ENCODE measurements at places on chromosomes 11 and 22.
A peak's percentile ranks its signal among the peaks of the same experiment; 100 is the strongest.

DNA sequence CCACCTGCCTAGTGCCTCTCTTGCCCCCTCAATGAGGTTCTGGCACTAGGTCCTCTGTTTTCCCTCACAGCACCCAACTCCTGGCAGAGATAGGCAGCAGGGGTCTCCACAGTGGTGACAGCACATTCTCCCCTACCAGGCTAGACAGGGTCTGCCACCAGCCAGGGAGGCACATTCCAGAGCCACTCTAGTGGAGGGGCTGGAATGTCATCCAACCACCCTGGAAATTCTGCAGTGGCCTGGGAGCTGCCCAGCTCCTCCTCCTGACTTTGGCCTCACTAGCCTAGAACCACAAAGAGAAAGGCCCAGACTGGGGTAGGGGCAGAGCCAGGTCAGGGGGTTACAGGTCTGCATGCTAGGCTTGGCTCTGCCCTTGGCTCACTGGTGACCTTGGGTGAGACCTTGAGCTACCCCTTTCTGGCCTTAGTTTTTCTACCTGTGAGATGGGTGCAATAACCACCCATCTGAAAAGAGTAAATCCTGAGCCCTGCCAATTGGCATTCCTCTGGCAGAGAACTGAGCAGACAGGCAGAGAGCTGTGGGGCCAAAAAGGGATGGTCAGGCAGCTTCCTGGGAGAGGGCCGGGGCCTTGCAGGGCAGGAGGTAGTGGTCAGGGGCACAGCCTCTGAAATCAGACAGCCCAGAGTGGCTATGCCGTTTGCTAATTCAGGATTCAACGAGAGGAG lies 7.1 kb downstream of the P2RY2 start:
- DNase-seq: no peak

DNA sequence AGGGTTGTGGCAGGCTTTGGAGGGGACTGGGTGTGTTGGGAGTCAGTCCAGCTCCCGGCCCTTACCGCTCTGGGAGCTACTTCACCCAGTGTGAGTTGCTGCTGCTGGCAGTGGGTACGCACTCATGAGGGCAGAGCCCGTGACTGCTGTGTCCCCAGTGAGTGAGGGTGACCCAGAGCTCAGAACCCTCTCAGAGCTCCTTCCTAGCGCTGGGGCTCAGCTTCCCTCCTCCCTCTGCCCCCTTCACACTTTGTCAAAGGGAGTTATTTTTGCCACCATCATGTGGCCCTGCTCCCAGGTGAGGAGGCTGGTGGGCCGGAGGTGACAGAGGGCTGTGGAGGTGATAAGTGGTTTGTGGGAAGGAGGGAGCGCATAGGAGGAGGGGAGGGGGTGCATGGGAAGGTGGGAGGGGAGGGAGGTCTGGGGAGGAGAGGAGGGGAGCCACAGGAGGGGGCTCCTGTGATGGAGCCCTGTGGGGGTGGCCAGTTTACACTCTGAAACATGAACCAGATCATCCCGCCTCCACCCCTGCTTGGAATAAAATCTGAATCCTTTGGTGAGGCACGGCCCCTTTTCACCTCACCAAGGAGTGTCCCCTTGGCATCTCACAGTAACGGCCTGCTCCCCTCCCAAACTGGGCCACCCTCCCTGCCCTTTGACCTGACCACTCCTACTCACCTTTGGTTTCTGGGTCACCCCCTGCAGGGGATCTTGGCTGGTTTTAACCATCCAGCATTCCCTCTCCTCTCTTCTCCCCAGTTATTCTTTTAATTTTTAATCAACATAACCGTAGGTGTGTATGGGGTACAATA lies 9.9 kb downstream of the NDUFV1 start:
- DNase-seq: no peak

- no peak for DNase-seq
These were observed 78.6 kb downstream of the ME3 start for GRCh38 chr11:86593833-86594232.

- DNase-seq: no peak
These were observed 151.7 kb downstream of the ATXN10 start for GRCh38 chr22:45823336-45823735.

- DNase-seq: no peak
These were observed 662 bp downstream of the MUC5B start for GRCh38 chr11:1223346-1224110.

DNA sequence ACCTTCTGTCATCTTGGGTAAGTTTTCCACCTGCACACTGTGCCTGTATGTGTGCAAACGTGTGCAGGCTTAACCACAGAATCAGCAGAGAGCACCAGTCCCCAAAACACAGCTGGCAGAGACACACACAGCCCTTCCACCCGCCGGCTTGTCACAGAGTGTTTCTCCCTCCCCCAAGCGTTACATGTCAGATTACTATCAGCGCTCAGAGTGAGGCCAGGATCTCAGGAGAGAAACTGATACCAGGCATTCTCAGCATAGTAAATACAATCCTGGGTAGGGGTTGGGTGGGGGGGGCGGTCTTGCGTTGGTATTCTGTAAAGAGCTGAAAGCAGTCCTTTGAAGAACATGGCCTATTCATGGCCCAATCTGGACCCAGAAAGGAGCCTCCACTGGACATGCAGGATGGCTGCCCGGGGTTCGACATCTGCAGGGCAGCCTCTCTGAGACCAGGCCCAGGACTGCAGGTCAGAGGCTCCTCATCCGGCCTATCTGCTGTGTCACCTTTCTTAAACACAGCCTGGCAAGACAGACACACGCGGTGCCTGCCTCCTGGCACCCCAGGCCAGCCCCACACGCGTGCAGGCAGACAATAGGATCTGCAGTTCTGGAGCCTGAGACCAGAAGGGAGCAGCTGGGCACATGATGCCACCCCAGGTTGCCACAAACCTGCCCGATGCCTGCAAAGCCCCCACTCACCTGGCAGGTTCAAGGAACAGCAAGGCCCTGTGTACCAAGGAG lies 1.7 kb downstream of the OSBPL5 start:
- no peak for DNase-seq

GRCh38 chr11:9573775-9574621 lies 528 bp downstream of the WEE1 start:
- DNase-seq: no peak

- DNase-seq: no peak
These were observed 227.2 kb downstream of the BRD1 start for GRCh38 chr22:49600468-49600867.

- DNase-seq: no peak
These were observed 59.1 kb downstream of the KCNC1 start for GRCh38 chr11:17793642-17794170.

DNA sequence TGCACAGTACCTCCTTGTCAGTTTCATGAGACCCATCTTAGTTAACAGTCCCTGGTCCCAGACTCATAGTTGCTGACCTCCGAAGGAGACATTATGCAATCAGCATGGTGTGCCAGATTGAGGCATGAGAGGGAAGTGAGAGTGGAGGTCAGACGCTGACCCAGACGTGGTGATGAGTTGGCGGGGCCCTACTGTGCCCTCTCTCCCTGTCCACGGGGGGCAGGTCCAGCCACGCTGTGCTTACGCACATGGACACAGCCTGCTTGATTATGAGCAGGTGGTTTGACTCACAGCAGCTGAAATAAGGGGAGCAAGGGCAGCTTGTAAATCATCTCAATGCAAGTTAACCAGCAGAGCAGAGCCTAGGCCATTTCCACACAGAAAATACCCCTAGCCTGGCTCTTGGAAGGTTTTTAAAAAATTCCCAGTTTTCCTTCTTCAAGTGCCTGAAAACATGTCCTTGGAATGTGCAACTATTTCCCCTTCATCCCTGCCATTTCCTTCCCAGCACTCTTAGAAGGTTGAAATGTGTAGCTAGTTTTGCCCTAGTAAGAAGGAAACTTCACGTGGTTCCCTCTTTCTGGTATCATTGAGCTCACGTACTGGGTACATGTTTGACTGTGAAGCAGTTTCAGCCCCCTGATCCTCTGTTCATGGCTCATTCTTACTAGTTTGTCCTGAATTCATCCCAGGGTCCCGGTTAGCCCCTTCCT lies 122.6 kb upstream of the SORL1-AS1 start:
- DNase-seq: no peak

- DNase-seq: no peak
These were observed 115.7 kb upstream of the RAG2 start for GRCh38 chr11:36713715-36714114.

- peak; percentile 57 for DNase-seq
These were observed 153.9 kb downstream of the TEAD1 start for GRCh38 chr11:12827929-12828812.

DNA sequence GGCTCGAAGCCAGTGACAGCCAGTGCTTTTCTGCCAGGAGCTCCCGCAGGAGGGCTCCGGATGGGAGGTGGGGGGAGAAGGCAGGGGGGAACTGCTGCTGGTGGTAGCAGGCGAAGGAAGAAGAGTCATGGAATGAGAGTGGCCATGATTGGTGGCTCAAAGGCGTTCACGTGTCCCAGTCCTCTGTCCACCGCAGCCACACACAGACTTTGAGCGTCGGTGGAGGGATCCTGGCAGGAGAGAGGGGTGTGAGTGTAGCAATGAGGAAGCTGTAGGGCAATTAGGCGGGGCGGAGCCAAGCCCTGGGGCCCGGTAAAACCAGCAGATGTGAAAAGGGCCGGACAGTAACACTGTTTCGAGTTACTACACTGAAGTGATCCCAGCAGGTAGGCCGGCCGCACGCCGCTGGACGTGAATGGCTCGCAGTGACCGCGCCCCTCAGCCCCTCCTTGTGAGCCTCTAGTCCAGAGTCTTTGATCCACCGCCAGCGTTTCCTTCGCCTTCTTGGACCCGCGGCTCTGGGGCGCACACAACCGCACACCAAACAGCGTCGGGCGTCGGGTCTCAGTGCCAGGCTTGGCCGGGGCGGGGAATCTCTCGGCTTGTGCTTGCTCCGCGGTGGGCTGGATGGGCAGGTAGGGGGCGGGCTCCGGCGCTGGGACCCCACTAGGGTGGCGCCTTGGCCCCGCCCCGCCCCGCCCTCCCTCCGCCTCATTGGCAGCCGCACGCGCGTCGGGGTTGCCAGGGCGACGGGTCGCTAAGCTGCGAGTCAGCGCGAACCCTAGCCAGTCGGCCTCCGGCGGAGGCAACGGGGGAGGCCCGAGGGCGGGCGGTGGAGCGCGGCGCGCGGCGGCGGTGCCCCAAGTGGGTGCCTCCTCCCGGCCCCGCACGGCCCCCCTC lies at the start of gene LRRC10B:
Gene LRRC10B, plus strand, starts transcription at position 788 of the 900 bp plus-strand sequence. CDS start 250 bp downstream, outside the sequence.
- DNase-seq: no peak

GRCh38 chr22:29750559-29751538 lies 16.0 kb downstream of the ZMAT5 start:
- DNase-seq: no peak

- DNase-seq: peak; percentile 74
These were observed 71.0 kb downstream of the SYN3 start for GRCh38 chr22:32987081-32987631.

DNA sequence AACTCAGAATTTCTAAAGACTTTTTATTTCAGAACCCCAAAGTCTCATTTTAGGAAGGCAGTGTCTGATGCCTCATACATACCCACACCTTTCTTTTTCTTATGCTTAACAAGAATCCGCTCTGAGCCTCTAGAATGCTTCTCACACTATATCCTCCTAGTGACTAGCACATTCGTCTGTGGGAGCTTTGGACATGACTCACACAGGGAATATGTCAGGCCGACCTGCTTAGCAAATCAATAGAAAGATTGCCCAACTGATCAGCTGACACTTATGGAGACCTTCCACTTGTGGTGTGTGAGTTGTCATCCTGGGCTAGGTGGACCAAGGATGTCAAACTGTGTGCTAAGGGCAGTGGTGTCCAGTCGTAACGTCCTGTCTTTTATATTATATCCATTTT lies 129.9 kb upstream of the TTC12 start:
- DNase-seq: peak; percentile 52

DNA sequence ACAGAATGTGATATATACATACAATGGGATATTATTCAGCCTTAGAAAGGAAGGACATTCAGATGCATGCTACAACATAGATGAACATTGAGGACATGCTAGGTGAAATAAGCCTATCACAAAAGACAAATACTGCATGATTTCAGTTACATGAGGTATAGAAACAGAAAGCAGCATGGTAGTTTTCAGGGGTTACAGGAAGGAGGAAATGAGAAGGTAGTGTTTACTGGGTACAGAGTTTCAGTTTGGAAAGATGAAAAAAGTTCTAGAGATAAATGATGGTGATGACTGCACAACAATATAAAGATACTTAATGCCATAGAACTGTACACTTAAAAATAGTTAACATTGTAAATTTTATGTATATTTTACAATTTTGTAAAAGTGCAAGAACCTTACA lies 266.7 kb upstream of the C11orf87 start:
- no peak for DNase-seq

DNA sequence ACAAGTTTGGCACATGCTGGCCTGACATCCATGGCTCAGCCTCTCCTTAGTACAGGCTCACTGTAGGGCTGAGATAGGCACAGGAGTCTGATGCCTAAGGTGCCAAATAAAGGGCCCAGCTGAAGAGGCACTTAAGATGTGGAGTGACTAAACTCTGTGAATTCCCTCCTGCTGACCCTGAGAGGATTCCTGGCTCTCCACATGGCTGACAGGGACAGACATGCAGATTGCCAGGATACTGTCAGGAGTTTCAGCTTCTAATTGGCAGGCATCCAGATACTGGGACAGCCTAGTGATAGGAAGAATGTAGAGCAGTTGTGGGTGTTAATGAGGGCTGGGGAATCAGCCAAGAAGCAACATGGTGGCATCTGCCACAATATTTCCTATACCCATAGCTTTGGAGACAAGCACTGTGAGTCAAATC lies 558.7 kb downstream of the INSC start:
- DNase-seq: no peak

DNA sequence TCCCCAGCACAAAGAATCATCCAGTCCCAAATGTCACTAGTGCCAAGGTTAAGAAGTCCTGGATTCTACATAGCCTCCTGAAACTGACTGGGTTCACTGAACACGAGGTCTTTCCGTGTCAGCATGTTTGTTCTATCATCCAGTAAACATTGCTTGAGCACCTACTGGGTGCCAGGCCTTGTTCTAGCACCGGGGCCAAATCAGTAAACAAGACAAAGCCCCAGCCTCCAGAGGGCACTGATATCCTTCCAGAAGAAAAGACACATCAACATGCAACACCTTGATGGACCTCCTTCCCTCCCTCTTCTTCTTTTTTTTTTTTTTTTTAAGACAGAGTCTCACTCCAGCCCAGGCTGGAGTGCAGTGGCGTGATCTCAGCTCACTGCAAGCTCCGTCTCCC lies 26.9 kb downstream of the TPST2 start:
- no peak for DNase-seq

- no peak for DNase-seq
These were observed 125.6 kb upstream of the LMO1 start for GRCh38 chr11:8389029-8389996.

GRCh38 chr11:107787733-107788132 lies 70.9 kb downstream of the SLC35F2 start:
- no peak for DNase-seq

- no peak for DNase-seq
These were observed 928 bp downstream of the FBXO7 start for GRCh38 chr22:32475468-32476010.

GRCh38 chr11:121904148-121904547 lies 211.9 kb downstream of the BLID start:
- DNase-seq: no peak

GRCh38 chr11:119794141-119794665 lies 65.2 kb upstream of the NECTIN1 start:
- no peak for DNase-seq

Data from kidney epithelial cell (primary cell).